ENCODE measurements at places on chromosomes 12 and 14.

GRCh38 chr12:106136263-106136662 lies 2.5 kb downstream of the NUAK1 start:
- peak; percentile 18 for DNase-seq

- no peak for DNase-seq
Observed at GRCh38 chr12:108008163-108008905, 120.8 kb upstream of the WSCD2 start.

DNA sequence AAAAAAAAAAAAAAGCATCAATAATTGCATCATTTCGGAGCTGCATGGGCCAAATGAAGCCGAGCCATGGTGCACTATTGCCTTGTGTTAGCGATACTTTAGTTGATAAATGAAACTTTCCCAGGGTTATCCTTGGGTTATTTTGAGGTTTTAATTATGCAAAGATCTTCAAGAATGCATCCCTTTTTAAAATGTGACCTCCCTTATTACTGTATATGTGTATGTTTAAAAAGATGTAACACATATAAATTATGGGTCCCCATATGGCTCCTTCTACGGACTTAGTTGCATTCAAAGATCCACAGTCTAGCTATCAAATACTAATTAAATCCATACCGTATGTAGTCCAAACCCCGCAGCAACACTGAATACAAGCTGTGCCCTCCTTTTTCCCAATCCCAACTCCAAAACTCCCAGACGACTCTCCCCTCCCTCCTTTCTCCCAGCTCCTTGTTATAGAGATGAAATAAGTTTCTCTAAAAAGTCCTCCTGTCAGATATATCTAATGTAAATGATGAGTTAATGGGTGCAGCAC lies 129.3 kb upstream of the MAP1LC3B2 start:
- DNase-seq, result no peak

- DNase-seq, result no peak
Observed at GRCh38 chr12:106871477-106871876, 84.2 kb upstream of the TMEM263 start.

DNA sequence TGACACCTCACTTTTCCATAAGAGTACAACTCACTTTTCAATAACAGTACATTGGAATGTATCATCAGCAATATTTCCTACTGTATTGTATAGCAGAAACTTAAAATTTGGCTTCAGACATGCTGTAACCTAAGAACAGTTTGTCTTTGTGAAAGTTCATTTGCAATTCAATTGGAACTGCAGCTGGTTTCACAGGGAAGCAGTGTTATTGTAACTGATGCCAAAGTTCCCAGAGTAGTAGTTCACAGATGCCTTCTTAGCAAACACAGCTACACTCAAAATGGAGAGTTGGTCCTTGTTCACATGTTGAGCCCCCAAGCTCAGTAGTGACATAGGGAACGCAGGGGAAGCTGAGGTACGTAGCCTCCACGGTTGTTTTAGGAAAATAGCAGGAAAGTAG lies 23.3 kb downstream of the PPP1R36 start:
- DNase-seq, result no peak

- no peak for DNase-seq
Observed at GRCh38 chr12:125688881-125689280, 623.6 kb downstream of the AACS start.

- DNase-seq, result no peak
Observed at GRCh38 chr14:55556929-55557623, 22.9 kb upstream of the KTN1 start.

GRCh38 chr12:70096759-70097410 lies 146.3 kb upstream of the CNOT2 start:
- no peak for DNase-seq

DNA sequence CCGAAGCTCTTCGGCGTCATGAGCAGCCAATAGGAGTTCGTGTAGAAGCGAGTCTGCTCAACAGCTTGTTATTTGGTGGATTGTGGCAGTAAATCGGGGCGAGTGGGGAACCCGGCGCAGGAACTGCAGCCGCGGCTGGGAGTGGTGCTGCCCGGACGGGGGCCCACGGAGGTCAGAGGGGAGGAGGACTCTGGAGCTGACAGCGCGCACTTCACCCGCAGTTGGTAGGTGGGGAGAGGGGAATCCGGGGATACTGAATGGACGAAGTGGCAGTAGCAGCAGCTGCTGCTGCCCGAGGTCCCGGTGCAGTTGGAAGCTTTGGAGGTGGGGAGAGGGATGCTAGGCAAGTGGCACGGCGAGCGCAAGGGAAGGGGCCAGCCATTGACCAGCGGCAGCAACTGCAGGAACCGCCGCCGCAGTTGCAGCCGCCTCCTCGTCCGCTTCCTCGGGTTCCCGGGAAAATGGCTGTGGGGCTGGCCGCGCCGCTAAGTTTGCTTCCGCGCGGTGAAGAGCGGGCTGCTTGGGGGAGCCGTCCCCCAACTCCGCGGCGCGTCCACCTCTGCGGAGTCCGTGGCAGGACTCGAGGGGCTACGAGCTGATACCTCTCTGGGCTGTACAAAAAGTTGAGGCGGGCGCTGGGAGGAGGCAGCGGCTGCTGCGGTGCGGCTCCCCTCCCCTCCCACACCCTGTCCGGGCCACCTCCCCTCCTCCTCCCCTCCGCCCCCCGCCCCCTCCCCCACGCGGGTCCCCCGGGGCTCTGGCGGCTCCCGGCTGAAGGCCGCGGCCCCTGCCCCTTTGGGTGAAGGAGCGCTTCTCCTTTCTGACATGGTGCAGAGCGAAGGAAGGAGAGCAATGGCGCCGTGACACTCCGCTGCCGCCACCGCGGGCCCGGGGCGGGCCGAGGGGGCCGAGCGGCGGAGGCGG lies at the start of gene ARID4A:
Gene ARID4A, plus strand, starts transcription at position 79 of the 924 bp plus-strand sequence. CDS start 1,300 bp downstream, outside the sequence.
- peak; percentile 49 for DNase-seq

GRCh38 chr14:95515596-95516552 lies 576 bp downstream of the SYNE3 start:
- peak; percentile 79 for DNase-seq
